Glomerular endothelial cell (primary cell): ENCODE measurements at places on chromosomes 7 and 10.

- no peak for DNase-seq
These were observed 201.7 kb downstream of the PHF14 start for GRCh38 chr7:11175371-11175770.

GRCh38 chr7:11079907-11080306 lies 106.2 kb downstream of the PHF14 start:
- DNase-seq: no peak

- DNase-seq: no peak
These were observed 141.7 kb downstream of the DLG5 start for GRCh38 chr10:77784856-77785255.

GRCh38 chr7:131517218-131517923 lies 39.1 kb downstream of the PODXL start:
- DNase-seq: no peak

DNA sequence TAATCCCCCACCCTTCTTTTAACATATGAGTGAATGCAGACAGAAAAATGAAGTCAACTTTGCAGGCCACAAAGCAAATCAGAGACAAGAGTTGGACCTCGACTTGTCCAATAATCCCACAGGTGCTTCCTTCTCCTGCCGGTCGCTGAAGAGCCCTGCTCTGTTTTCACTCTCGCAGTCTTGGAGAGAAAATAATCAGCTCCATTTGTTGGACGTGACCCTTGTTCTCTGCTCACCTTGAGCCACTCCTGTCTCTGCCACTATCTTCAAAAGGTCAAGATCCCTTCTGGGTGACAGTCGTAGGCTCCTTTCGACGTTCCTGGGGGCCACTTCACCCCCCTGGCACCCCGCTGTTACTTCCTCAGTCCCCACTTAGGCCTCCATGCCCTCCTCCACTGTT lies 2.8 kb upstream of the KLF6 start:
- no peak for DNase-seq

- DNase-seq: no peak
These were observed 205.4 kb downstream of the IMMP2L start for GRCh38 chr7:111356941-111357340.

DNA sequence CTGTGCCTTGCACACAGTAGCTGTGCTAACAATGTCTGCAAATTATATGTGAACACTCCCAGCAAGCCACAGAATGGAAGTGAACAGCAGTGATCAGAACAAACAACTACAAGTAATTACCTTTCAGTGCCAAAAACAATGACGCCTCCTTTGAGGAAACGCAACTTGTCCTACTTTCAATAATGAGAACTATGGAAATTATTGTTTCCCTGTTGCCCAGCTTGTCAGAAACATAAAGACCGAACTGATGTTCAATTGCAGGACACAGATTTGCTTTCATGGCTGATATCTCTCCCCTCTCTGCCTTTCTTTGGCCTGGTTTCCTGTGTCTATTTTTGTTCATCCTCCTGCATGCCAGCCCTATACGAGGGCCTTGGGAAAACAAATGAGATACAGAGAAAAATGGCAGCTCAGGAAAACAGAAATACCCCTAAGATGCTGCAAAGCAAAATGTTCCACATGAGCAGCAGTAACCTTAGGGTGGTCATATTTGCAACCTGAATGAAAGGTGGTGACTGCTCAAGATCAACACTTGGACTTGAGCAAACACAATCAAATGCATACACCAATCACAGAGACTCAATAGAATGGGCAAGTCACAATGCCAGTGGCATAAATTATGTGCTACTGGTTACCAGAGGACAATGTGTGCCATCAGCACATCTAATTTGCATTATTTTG lies 26.8 kb downstream of the COBL start:
- DNase-seq: no peak

GRCh38 chr10:103564776-103565520 lies 71.4 kb downstream of the NEURL1 start:
- no peak for DNase-seq

GRCh38 chr7:18179093-18179492 lies 151.4 kb upstream of the PRPS1L1 start:
- no peak for DNase-seq

- no peak for DNase-seq
These were observed 99.6 kb upstream of the CCNY start for GRCh38 chr10:35236739-35237138.

- DNase-seq: no peak
These were observed 121.5 kb upstream of the DPP6 start for GRCh38 chr7:153930696-153931095.

GRCh38 chr10:79399223-79399831 lies 46.1 kb downstream of the ZCCHC24 start:
- DNase-seq: no peak

GRCh38 chr10:99466632-99467223 lies 36.3 kb upstream of the GOT1 start:
- peak; percentile 81 for DNase-seq
